ENCODE measurements at places on chromosomes 6 and 20.
A peak's percentile ranks its signal among the peaks of the same experiment; 100 is the strongest.

DNA sequence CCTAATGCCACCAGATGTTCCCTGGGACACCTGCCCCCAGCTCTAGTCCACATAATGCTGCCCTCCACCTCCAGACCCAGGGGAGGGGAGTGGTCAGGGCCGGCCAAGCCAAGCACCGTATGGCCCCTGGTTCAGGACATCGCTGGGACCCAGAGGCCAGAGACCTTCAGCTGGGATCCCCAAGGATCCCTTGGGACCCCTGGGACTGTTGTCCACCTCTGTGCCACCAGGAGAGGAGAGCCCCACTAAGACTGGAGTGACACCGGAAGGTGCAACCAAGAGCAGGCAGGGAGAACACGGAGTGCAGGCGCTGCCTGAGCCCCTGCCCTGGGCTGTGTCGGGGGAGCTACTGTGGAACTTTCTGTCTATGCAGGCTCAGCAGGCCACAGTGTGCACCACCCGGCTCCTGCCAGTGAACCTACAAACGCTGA is 43.6 kb downstream of the CTCFL start:
- no peak for DNase-seq

DNA sequence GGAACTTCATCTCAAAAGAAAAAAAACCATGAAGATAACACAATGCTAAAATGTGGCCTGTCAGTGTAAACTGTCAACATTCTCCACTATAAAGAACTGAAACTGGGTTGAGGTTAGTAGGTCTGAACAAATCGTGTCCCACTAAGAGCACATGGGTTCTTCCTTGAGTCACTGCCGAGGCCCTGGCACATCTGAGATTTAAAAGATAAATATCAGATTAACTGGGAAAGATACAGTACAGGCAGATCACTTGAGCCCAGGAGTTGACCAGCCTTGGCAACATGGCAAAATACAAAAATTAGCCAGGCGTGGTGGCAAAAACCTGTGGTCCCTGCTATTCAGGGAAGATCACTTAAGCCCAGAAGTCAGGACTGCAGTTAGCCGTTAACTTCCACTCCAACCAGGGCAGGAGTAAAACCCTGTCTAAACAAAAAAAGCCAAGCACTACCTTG is 5.6 kb downstream of the EEF1A1 start:
- DNase-seq = no peak

DNA sequence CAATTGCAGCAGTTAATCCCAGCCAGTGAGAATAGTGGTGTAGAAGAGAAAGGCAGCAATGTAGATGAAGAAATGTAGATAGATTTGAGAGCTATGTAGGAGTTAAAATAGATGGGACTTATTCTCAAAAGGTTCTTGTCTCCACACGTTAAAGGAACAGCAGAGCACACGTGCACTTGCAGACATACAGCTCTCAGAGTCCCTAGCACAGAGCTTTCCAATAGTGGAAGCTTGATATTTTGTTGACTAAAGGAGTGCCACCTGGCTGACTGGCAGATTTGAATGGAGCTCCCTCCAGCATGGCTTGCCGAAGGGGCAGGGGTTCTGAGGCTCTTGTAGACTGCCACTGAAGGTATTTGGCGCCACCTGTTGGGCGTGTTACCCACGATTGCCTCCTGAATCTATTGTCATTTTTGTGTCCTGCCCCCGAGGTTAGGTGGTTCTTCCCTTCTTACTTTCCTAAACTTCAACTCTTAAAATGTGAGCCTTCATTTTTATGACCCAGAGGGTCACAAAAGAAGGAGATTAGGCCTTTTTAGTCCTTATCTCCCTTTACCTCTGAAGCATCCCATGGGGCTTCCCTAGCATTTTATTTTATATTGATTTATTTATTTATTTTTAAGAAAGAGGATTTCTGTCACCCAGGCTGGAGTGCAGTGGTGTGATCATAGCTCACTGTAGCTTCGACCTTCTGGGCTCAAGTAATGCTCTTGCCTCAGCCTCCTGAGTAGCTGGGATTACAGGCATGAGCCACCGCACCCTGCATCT is 16.4 kb downstream of the BRD2 start:
- peak; percentile 81 for DNase-seq

- no peak for DNase-seq
Observed at GRCh38 chr6:45619994-45620471, 242.3 kb upstream of the SUPT3H start.

DNA sequence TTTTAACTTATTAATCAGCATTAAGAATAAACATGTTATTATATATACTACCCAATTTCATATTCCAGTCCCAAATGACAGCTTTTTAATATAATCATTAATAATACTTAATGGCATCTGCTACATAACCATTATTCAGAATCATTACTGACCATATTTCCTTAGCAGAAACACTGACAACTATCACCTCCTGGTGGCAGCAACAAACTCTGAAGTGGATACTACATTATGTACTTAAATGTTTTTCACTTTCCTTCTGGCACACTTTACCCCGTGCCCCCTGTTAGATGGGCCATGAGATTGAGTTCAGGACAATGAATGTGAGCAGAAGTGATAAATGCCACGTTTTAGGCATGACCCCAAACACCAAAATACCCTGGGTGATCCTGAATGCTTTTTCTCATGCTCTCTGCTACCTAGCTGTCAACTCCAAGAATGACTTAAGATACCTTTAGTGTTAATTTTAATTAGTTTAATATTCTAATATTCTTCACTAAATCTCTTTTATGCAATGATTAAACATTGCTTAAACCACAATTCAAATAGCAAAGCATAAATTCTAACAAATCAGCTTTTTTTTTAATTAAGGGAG is 77.1 kb downstream of the LMBRD1 start:
- no peak for DNase-seq

DNA sequence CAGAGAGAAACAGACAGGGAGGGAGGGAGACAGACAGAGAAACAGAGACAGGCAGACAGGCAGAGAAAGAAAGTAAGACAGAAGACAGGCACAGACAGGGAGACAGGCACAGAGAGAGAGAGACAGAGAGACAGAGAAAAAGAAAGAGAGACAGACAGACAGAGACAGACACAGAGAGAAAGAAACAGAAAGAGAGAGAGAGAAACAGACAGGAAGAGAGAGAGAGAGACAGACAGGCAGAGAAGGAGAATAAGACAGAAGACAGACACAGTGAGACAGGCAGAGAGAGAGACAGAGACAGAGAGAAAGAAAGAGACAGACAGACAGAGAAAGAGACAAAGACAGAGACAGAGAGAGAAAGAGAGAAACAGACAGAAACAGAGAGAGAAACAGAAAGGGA is 754.8 kb upstream of the DEFB115 start:
- DNase-seq = no peak

DNA sequence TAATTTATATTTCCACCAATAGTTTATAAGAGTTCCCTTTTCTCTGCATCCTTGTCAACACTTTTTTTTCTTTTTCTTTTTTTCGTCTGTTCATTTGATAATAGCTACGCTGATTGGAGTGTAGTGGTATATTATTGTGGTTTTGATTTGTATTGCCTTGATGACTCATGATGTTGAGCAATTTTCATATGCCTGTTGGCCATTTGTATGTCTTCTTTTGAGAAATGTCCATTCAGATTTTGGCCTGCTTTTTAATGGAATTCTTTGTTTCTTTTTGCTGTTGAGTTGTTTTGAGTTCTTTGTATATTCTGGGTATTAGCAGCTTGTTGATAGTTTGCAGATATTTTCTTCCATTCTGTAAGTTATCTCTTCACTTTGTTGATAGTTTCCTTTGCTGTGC is 773.4 kb downstream of the KIF16B start:
- no peak for DNase-seq

DNA sequence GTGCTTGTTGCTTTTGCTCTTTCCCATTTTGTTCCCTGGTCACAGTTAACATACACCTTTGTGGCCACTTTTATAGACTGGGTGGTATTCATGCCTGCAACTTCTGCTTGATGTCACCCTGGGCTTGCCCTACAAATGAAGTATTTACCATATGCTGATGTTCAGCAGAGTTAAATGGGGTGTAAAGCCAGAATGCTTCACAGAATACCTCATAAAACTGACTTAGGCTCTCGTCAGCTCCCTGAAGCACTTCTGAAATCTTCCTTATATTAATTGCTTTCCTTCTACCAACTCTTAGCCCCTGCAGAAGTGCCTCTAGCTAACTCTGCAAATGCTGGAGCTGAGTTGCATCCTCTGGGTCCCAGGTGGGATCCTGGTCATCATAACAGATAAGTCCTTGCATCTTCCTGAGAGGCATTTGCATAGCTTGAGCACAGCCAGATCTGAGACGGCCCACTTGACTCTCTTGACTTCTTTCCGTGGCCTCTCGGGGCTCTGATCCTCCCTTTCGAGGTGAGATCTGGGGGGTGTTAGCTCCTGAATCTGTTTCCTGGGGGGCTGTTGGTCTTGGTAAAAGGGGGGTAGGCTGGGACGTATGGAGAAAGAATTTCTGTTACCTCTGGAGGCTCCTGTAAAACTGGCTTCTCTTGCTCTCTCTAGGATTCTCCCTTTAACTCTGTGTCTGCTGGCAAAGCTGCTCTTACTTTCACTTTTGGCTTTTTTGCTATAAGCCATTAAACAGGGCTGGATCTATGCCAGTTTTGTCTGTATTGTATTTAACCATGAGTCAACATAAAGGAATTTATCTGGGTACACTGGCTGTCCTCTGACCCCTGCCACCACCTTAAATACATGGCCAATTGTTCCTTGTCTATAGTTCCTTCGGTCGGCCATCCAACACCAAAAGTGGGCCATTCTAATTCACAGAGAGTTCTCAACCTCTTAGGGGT is 223.0 kb upstream of the SYNCRIP start:
- no peak for DNase-seq

DNA sequence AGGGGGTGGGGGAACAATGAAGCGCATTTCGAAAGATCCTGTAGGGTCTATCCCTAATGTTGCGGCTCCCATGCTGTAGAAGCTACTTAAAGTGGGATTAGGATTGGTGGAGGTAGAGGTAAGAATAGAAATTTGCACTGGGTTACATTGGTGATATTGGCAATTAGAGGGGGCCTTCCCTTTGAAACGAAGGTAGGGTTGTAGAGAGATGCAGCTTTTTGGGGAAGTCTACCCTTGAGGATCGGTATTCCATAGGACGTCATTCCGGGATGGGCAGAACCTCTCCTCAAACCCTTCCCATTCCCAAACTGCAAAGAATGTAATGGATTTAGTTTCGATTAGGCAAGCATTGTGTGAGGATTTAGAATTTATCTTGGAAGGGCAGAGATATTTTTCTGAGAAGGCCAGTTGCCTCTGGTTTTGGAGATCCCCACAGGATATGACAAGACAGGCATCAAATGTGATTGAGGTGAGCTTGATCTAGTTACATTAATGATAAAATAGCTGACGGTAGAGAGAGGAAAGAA is 5.4 kb upstream of the ZNFX1 start:
- DNase-seq = no peak

DNA sequence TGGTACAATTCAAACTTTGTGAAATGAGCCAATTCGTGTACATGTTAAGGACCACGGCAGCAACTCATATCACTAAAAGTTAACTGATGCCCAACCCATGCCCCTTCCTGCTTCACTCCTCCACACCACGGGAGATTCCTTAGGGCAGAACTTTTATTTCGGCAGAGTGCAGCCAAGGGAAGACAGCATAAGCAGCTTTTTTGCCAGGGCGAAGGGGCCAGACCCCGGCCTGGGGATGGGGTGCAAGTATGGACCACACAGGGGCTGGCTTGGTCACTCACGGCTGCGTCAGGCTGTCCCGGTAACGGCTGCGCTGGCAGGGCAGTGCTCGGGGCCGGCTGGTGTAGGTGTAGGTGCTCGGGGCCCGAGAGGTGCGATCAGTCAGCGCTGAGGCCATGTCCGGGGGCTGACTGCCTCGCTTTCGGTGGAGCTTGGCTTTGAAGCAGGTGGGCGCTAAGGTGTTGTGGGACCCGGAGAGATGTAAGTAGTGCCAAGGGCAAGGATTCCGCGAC is 792 bp downstream of the RSPH3 start:
- no peak for DNase-seq

DNA sequence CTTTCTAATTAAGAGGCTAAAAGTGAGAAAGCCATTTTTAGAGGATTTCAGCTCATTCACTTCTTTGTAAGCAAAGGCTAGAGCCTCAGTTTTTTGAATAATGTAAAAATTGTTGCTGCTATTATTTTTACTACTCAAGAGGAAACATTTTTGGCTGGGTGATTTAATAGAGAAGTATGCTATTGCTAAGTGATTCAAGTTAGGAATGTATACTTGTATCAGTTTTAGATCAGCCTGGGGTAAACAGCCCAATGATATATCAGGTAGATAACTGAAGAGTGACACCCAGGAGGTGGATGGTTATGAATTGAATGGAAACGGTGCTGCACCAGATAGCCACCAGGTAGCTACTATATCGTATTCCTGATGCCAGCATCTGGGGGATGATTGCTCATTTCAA is 9.2 kb downstream of the QKI start:
- DNase-seq = no peak

DNA sequence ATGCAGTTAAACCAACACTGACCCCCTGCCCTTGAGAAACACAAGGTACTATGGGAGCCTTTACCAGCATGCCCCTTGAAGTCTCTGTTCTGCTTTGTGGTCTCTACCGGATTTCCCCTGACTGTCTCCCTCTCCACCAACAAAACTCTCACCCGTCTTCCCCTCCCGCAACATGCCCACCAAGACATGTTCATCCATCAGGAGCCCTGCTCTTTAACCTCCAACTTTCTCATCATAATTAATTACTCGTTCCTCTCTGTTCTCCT is 1.1 kb downstream of the ZNF165 start:
- DNase-seq = no peak

DNA sequence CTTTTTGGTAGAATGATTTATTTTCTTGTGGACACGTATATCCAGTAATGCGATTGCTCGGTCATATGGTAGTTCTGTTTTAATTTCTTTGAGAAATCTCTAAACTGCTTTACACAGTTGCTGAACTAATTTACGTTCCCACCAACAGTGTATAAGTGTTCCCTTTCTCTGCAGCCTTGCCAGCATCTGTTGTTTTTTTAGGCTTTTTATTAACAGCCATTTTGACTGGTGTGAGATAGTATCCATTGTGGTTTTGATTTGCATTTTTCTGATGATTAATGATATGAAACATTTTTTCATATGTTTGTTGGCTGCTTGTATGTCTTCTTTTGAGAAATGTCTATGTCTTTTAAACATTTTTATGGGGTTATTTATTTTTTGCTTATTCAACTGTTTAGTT is 196.7 kb downstream of the MOXD1 start:
- no peak for DNase-seq

- no peak for DNase-seq
Observed at GRCh38 chr6:159234102-159234553, 64.9 kb downstream of the FNDC1 start.

DNA sequence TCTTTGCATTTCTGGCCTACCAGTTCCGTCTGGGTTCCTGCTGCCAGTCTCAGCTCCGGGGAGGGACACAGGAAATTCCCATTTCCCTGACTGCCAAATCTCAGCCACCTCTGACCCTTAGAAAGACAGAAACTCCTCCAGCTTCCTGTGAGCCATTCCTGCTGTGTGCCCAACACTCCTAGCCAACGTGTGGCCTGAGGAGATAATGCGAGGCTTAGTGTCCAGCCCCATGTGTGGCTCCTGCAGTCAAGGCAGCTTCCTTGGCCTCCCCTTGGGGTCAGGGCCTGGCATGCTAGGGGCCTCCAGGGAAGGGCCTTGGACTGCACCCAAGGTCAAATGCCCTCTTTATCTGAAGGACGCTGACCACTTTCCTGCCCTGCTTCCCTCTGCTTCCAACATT is 45.1 kb downstream of the MAFB start:
- no peak for DNase-seq

- DNase-seq = peak; percentile 32
Observed at GRCh38 chr6:11575408-11576033, 38.0 kb downstream of the TMEM170B start.

All from NCI-H2171 (cell line).